ENCODE measurements at places on chromosomes 5 and 9.

DNA sequence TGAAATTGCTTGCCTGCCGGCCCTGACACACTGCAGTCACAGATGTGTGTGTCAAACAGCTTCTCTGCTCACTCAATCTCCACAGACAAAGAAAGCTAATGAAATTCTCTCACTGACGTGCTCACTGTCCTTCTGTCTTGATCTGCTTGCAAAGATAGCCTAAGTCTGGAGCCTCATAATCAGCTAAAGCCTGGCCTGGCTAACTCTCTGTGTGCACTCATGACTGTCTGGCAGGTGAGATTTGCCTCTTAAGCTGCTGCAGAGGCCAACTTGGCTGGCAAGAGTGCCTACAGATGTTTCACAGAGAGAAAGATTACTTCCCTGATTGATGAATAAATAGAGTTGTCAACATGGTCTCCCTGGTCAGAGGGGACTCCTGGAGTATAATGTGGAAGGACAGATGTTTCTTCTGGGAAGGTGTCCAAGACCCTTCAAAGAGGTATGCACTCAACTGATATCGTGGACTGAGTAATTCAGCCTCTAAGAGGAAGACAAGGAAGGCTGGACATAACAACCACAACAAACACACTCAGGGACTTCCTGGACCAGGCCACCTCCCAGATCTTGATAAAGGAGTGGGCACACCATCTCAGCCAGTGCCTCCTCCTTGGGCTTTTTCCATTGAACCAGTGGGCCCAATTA, 362.0 kb downstream of the SPOCK1 start:
- DNase-seq: no peak

DNA sequence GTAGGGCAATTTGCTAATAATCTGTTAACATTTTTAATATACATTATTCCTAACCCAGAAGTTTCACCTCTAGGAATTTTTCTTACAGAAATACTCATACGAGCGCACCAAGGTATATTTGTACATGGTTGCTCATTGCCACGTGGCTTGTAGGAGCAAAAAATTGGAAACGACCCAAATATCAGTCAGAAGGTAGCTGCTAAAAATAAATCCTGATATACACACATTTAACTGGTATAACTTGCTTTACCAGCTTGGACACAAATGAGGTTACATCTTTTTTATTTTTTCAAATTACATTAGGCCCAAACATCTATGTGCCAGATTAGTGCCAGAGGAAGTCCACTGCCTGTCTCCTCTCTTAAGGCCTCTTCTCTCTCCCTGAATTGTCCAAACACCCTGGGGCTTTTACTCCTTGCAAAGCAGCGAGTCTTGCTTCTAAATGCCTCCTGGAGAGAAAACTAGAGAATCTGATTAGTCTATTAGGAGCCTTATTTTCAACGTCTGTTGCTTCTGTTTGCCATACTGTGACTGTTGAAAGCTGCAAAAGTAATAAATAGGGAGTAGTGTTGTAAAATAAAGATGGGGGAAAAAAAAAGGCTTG, 92.0 kb upstream of the SSBP2 start:
- DNase-seq: no peak

- no peak for DNase-seq
Measured at GRCh38 chr5:113507601-113508000, 5.9 kb upstream of the YTHDC2 start.

DNA sequence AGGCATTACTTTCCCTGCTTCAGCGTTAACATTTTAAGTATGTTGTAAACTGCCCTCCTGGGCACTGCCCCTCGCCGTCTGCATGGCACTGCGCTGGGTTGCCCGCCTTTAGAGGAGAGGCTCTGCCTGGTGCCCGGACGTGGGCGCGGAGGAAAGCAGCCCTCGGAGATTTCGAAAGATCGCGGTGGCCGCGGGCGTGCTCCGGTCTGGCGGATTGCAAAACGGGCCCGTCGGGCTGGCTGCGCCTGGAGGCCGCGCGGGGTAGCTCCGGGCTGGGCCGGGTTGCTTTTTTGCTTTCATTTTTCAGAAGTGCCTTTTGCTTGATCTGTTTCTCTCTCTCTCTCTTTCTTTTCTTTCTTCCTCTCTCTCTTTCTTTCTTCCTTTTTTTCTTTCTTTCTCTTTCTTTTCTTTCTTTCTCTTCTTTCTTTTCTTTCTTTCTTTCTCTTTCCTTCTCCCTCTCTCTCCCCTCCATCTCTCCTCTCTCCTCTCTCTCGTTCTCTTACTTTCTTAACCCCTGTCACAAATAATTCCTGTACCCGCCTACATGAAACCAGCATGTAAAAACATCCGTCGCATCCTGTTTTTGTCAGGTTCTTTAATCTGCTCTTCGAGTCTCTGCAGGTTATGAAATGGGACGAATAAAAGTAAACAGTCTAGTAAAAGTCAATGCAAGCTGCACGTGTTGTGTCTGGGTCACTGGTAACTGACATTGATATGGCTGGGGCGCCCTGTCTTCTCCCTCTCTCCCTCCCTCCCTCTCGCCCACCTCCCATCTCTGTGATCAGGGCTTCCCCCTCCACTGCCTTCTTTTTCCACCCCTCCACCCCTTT, 1.7 kb downstream of the FST start:
- no peak for DNase-seq

GRCh38 chr9:90894986-90895687, 93.5 kb downstream of the SYK start:
- DNase-seq: no peak

GRCh38 chr5:38527475-38527874, 29.0 kb downstream of the LIFR start:
- no peak for DNase-seq

DNA sequence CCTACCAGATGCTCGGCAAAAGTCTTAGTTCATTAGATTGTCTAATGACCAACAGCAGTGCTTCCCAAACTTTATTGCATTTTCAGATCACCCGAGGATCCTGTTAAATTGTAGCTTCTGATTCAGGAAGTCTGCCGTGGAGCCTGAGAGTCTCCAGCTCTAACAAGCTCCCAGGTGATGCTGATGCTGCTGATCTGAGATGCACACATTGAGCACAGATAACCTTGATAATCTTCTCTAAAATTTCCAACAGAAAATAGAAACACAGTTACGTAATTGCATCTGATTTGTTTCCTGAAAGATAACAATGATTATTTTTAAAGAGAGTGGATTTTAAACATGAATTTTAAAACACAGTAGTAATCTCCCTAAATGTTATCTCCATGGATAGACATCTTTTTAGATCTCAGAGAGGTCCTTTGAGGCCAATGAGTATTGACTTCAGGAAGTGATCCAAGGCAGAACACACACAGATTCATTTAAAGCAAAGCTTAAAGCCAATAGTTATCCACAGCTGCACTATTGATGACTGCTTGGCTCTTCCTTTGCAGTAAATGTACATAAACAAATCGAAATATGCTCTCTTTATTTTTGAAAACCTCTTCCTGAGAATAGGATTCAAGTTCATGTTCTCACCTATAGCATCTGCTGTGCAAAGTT, 122.8 kb upstream of the TNPO1 start:
- no peak for DNase-seq

DNA sequence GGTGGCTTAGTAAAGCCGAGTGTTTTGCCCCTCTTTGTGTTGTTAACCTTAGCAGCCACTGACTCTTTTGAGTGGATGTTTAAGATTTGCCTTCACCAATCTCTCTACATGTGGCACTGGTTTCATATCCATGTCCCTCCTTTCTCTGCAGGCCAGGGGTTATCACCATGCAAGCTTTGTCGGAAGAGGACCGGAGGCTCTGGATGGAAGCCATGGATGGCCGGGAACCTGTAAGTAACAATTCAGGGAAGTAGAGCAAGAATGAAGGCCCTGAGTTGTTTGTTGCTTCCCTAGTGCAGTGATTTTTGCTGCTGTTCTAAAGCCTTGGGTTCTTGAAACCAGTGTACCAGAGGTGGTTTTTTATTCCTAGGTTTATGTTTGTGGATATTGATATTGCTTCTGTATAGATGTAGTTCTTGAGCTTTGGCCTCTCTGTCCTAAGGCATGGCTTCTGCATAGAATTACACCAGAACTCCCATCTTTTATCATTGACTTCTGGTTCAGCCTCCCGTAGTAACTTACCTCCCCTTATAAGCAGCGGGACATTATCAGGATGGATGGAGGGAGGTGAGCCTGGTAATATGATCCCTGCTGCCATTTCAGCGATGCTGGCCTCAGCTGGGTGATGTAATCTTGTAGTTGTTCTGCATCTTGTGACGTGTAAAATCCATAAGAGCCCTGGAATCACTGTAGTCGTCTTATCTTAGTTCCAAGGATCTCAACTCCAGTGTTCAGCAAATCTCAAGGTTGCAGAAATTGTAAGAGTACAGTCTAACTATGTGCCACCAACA, 161.9 kb downstream of the ARHGAP26 start:
- no peak for DNase-seq

GRCh38 chr9:109912082-109912582, 132.1 kb downstream of the PALM2AKAP2 start:
- DNase-seq: no peak

DNA sequence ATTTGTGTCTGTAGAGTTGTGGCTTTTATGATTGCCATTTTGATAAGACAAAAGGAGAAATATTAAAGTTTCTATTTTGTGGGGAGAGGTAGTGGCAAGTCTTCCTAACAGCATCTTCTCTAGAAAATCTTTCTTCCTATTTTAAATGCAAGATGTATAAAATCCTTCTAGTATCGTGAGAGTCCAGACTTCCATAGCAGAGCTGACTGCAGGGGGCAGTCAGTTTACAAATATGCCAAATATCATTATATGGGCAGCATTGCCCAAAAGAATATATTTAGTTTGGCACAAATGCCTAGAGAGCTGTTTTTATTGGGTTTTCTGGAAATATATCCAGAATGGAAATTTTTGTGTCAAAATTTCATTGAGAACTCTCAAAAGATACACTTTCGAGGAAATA, 82.1 kb upstream of the ALDH1A1 start:
- DNase-seq: no peak

DNA sequence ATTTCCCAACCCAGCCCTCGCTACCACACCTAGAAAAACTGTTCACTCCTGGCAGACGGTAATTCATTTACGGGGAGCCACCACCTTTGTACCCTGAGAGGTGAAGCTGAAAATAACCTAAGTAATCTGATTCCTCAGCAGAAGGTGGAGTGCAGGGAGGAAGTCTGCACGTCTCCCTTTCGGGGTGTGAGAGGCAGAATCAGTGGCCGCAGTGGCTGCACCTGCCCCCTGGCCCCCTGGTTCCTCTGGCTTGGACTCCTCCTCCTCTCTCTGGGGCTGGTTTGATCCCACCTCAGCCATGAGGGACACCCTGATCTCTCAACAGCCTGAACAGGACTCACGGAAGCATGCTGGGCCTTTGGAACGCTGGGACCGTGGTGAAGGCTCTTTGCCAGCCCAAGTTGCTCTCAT, 10.5 kb downstream of the TMEM174 start:
- DNase-seq: no peak

DNA sequence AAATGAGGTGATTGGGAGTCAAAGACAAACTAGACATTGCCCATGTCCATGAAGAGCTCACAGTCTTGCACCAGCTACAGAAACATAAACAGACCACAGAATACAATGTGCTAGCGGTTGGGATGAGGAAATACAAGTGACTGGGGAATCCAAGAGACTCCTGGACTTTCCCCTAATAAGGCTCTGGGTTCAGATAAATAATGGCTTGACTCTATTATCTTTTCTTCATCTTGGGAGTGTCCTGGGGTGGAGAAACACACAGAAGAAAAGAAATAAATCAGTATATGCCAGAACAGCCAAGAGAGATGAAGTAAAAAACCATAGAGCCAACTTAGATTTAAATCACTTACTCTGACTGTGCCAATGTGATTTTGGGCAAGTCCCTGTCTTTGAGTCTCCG, 227.8 kb downstream of the PAPPA start:
- DNase-seq: no peak

DNA sequence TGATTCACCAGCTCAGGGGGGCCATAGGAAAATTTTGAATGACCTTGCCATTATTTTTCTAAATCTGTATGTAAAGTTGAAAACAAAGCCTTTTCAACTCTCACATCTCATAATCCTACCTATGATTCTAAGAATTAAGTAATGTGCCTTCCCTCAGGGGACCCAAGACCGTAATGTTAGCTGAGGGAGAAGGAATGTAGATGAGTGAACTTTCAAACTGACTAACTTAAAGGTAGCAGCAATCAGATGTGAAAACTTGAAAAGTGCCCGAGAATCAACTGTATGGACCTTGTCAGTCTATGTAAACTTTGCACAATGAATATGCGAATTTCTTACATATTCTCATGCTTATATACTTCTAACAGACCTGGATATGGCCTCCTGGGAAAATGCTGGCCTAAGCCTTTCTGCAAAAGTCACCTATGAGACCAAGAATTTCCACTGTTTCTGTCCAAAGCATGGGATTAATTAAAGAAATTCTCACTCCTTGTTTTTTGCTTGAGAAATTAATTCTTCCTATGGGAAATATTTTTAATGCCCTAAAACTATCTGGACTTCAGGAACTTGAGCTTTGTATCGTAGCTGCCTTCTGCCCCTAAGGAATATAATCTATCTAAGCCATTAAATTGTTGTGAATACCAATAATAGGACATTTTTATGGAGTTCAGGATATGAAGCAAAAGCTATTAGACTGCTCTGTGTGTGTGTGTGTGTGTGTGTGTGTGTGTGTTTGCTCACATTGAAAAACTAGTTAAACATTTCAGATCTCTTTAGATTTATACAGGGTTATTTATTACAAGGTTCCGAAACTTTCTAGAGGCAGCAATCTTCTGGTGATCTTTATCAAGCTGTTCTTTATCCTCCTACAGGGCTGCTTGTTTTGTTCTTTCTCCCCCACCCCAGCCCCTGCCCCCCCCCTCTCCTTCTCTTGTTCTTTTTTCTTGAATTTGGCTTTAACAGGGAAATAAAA, 169.1 kb upstream of the CLINT1 start:
- no peak for DNase-seq

- DNase-seq: no peak
Measured at GRCh38 chr5:111932628-111933027, 175.6 kb upstream of the NREP start.

DNA sequence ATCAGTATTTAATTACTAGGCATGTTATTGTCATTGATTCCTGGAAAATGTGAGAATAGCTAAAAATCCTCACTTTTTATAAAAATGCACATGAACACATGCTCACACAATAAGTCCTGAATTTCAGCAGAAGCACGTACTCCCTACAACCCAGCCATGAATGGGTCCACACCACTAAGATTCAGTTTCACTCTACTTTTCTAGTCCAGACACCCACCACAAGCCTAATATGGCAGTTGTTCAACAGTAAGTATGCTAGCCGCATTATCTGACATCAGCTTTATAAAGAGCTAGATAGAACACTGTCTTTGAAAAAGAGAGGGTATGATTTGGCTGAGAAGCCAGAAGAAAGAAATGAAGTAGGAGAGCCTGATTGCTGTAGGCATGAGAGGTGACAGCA, 639.3 kb downstream of the BRINP1 start:
- no peak for DNase-seq

DNA sequence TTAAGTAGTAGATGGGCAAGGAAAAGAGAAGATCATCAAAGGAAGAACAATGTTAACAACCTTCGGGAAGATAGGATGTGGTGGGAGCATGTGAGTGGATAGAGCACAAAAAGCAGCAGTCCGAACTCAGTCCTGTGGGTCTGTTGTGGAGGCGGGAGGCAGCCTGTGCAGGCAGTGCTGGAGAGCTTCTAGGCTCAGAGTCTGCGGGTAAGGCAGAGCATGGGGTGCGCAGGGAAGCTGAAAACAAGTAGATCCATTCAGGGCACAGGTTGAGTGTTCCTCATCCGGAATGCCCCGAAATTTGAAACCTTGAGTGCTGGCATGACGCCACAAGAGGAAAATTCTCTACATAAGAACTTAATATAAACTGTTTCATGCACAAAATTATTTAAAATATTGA, 84.9 kb downstream of the PPIC start:
- no peak for DNase-seq

Data from NCI-H1417 treated with DMSO at 0.1 percent for 48 hours (cell line).